Karpas-422 (cell line): ENCODE measurements at places on chromosomes 3 and 15.

DNA sequence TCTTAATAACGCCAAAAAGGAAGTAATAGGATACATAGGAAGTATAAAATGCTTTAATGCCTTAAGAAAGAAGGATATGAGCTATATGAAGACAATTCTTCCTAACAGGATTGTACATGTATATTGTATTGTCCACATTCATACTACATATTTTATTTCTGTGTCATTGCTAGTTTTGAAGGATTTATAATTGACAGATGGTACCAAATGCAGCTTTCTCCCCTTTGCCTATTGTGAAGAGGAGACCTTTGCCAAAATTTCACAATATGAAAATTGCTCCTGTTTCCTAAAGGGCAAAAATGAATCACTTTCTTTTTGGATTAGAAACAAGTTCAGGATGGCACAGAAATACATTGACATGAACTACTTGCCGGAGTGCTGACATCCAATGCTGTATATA lies 34.8 kb upstream of the EOMES start:
- no peak overlapping the region for H3K27ac ChIP-seq
- H3K4me1 ChIP-seq: no peaks in the 10 kb centered on the region
- no peak for DNase-seq
- no peak overlapping the region for H3K4me3 ChIP-seq

DNA sequence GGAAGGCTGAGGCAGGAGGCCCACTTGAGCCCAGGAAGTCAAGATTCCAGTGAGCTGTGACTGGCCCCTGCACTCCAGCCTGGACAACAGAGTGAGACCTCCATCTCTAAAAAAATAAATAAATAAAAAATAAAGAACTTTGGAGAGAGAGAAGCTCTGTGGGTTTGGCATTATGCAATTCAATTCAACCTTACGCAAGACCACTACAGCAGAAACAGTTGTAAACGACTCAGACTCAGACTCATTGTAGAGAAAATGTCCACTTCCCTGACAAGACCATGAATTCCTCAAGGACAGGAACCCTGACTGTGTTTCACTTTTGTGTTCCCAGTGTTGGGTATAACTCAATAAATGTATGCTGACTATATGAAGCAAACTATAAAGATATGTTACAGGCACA lies 90.3 kb upstream of the C3orf80 start:
- H3K4me1 ChIP-seq: peaks cover 17% of the 10 kb centered on the region
- no peaks in the 10 kb centered on the region for H3K36me3 ChIP-seq
- no peak overlapping the region for H3K27ac ChIP-seq
- no peak overlapping the region for H3K4me3 ChIP-seq

DNA sequence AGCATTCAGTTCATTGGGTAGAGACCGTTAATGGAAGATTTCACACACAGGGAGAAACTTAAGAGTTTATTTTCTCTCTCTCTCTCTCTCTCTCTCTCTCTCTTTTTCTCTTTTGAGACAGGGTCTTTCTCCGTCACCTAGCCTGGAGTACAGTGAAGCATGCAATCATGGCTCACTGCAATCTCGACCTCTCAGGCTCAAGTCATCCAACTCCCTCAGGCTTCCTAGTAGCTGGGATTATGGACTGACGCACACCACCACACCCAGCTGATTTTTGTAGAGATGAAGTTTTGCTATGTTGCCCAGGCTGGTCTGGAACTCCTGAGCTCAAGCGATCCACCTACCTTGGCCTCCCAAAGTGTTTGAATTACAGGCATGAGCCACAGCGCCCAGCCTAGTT lies 1.6 kb downstream of the WDR72 start:
- no peak overlapping the region for H3K4me3 ChIP-seq
- H3K4me1 ChIP-seq: no peaks in the 10 kb centered on the region
- DNase-seq: no peak
- H3K36me3 ChIP-seq: no peaks in the 10 kb centered on the region

GRCh38 chr15:41259546-41260189 lies 28.6 kb downstream of the CHP1 start:
- DNase-seq: no peak
- H3K36me3 ChIP-seq: peaks cover 22% of the 10 kb centered on the region; the same call in 1 of the 2 replicates
- peaks cover 29% of the 10 kb centered on the region for H3K4me1 ChIP-seq
- H3K27me3 ChIP-seq: no peaks in the 10 kb centered on the region

GRCh38 chr15:55394694-55395093 lies 13.5 kb downstream of the CCPG1 start:
- no peaks in the 10 kb centered on the region for H3K27me3 ChIP-seq
- peaks cover 5% of the 10 kb centered on the region; the same call in 1 of the 2 replicates for H3K36me3 ChIP-seq
- H3K4me3 ChIP-seq: no peak overlapping the region
- H3K4me1 ChIP-seq: peaks cover 3% of the 10 kb centered on the region; the same call in 1 of the 2 replicates

GRCh38 chr3:34225821-34226366 lies 427.5 kb downstream of the PDCD6IP start:
- peaks cover 59% of the 10 kb centered on the region for H3K4me1 ChIP-seq
- peak overlapping the region; percentile 40 for H3K27ac ChIP-seq
- DNase-seq: no peak
- no peak overlapping the region for H3K4me3 ChIP-seq
- H3K36me3 ChIP-seq: no peaks in the 10 kb centered on the region

- peaks cover 76% of the 10 kb centered on the region for H3K4me1 ChIP-seq
- DNase-seq: no peak
- H3K27ac ChIP-seq: peak overlapping the region; percentile 40
- no peaks in the 10 kb centered on the region for H3K27me3 ChIP-seq
- H3K4me3 ChIP-seq: no peak overlapping the region
These were observed 4.2 kb downstream of the KLF13 start for GRCh38 chr15:31330836-31331235.

- H3K4me3 ChIP-seq: no peak overlapping the region
- no peaks in the 10 kb centered on the region for H3K36me3 ChIP-seq
- DNase-seq: no peak
- H3K4me1 ChIP-seq: peaks cover 12% of the 10 kb centered on the region; the same call in 1 of the 2 replicates
- no peak overlapping the region for H3K27ac ChIP-seq
These were observed 144.1 kb downstream of the CD47 start for GRCh38 chr3:107946700-107947099.

DNA sequence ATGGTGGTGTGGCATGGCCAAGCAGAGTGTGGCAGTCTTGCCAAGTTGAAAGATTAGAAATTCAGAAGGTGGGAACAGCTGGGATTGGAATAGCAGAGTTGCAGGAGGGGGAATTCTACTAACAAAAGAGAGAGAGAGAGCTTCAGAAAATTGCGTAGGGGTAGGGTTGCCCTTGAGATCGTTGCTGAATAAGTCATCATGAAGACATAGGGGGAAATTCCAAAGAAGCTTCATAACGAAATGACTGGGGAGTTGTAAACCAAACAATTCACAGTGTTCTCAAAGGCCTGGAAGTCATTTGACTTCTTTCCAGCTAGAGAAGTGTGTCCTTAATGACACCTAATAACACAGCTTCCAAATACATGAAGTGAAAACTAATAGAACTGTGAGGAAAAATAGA lies 26.3 kb upstream of the TIPARP start:
- peaks cover 14% of the 10 kb centered on the region for H3K4me1 ChIP-seq
- no peaks in the 10 kb centered on the region for H3K36me3 ChIP-seq
- no peaks in the 10 kb centered on the region for H3K27me3 ChIP-seq
- no peak overlapping the region for H3K27ac ChIP-seq
- no peak overlapping the region for H3K4me3 ChIP-seq

DNA sequence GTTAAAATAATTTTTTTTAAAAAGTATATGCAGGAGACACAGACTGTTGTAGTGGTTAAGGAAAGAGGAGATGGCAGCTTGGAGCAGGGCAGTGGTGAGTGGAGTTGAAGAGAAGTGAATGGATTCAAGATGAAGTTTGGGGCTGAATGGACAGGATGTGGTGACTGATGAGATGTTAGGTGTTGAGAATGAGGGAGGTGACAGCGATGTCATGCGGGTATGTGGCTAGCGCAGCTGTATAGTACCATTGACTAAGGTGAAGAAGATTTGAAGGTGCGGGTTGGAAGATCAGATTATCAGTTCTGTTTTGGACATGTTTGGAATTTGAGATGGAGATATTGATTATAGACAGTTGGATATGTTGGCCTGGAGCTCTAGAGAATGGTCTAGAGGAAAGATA lies 20.1 kb downstream of the FBXO22 start:
- no peak overlapping the region for H3K4me3 ChIP-seq
- no peaks in the 10 kb centered on the region for H3K27me3 ChIP-seq
- no peak overlapping the region for H3K27ac ChIP-seq
- peaks cover 58% of the 10 kb centered on the region for H3K4me1 ChIP-seq

GRCh38 chr3:9080163-9080562 lies 116.9 kb upstream of the RAD18 start:
- H3K27ac ChIP-seq: no peak overlapping the region
- no peaks in the 10 kb centered on the region for H3K36me3 ChIP-seq
- H3K4me3 ChIP-seq: no peak overlapping the region
- H3K4me1 ChIP-seq: no peaks in the 10 kb centered on the region
- no peak for DNase-seq
- no peaks in the 10 kb centered on the region for H3K27me3 ChIP-seq

- H3K27me3 ChIP-seq: no peaks in the 10 kb centered on the region
- no peak overlapping the region for H3K27ac ChIP-seq
- H3K4me1 ChIP-seq: no peaks in the 10 kb centered on the region
- H3K4me3 ChIP-seq: no peak overlapping the region
These were observed 35.1 kb downstream of the SNTN start for GRCh38 chr3:63687278-63688225.

GRCh38 chr3:59857589-59858346 lies 807.9 kb upstream of the CFAP20DC start:
- H3K27me3 ChIP-seq: no peaks in the 10 kb centered on the region
- H3K4me1 ChIP-seq: no peaks in the 10 kb centered on the region

GRCh38 chr15:66662522-66662921 lies 39.5 kb upstream of the SMAD6 start:
- DNase-seq: no peak
- no peaks in the 10 kb centered on the region for H3K36me3 ChIP-seq
- no peak overlapping the region for H3K27ac ChIP-seq
- H3K4me3 ChIP-seq: no peak overlapping the region
- no peaks in the 10 kb centered on the region for H3K4me1 ChIP-seq

GRCh38 chr15:49530092-49530491 lies 90.5 kb downstream of the FAM227B start:
- no peaks in the 10 kb centered on the region for H3K36me3 ChIP-seq
- H3K27ac ChIP-seq: no peak overlapping the region
- H3K27me3 ChIP-seq: no peaks in the 10 kb centered on the region
- H3K4me1 ChIP-seq: no peaks in the 10 kb centered on the region
- DNase-seq: no peak
- H3K4me3 ChIP-seq: no peak overlapping the region

GRCh38 chr15:71276336-71276665 lies 161.0 kb downstream of the THSD4 start:
- DNase-seq: no peak
- no peaks in the 10 kb centered on the region for H3K27me3 ChIP-seq
- H3K36me3 ChIP-seq: no peaks in the 10 kb centered on the region
- no peaks in the 10 kb centered on the region for H3K4me1 ChIP-seq
- H3K27ac ChIP-seq: no peak overlapping the region

DNA sequence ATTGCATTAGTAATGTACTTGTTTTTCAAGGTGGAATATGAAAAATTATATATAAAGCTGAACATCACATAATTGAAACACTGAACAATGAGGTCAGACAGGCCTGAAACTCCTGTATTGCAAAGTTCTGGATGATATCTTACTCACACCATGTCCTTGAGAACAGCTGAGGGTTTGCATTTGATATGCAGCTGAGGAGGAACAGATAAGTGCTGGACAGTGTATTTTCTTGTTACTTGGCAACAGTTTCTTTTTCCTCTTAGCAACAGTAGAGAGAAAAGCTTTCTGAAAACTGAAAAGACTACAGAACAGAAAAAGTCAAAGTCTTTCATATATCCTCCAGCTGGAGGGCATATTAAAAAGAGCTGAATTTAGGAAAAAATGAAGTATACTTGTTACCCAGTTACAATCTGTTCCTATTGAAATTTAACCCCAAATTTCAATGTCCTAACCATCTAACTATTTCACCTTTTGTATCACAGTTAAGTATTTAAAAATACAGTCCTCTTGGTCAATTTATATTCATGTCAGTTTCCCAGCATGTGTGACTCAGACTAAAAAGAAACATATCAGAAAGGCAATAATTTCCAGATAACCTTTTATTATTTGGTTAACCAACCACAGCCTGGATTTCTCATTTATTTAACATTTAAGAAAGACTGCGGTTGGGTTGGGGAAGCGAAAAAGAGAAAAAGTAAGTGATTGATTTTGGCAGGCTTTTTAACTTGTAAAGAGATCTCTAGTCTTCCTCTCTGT lies 733.0 kb upstream of the DPPA4 start:
- H3K27ac ChIP-seq: no peak overlapping the region
- no peaks in the 10 kb centered on the region for H3K27me3 ChIP-seq
- H3K4me1 ChIP-seq: no peaks in the 10 kb centered on the region
- H3K4me3 ChIP-seq: no peak overlapping the region
- no peak for DNase-seq
